Fibroblast of villous mesenchyme (primary cell): ENCODE measurements at places on chromosomes 4 and X. TPM values are rescaled to one million over a fixed set of nuclear protein-coding genes. Genes with fewer than 3 reads are reported as not detected.

Gene SORCS2
- under 0.01 TPM in 2 replicates for total RNA-seq

Gene CFI
- total RNA-seq = 17.3 and 18.4 TPM in 2 replicates

Gene F11
- not detected in 2 replicates for total RNA-seq

Gene ITIH6
- not detected in 2 replicates for total RNA-seq

Gene NWD2
- total RNA-seq = not detected in 2 replicates

Gene CNGA1
- under 0.01 and 0.64 TPM in 2 replicates for total RNA-seq

Gene HMGB3
- 13.9 and 14.7 TPM in 2 replicates for total RNA-seq

Gene SGMS2
- 135 and 186 TPM in 2 replicates for total RNA-seq

Gene NDST3
- under 0.01 and 0.32 TPM in 2 replicates for total RNA-seq

Gene TET2
- 16.8 and 18.1 TPM in 2 replicates for total RNA-seq

Gene OPRPN
- not detected in 2 replicates for total RNA-seq

Gene MUC7
- total RNA-seq = not detected in 2 replicates

Gene SPANXN3
- total RNA-seq = not detected in 2 replicates

Gene CT45A3
- not detected in 2 replicates for total RNA-seq

Gene ITM2A
- total RNA-seq = under 0.01 TPM in 1 of 2 replicates, not detected in the other

Gene NSUN7
- 0.32 and 0.86 TPM in 2 replicates for total RNA-seq

Gene GPR143
- total RNA-seq = 0.32 and 0.43 TPM in 2 replicates

Gene PRKG2
- under 0.01 and 0.64 TPM in 2 replicates for total RNA-seq

Gene RAB41
- total RNA-seq = not detected in 2 replicates

Gene SSX2
- not detected in 2 replicates for total RNA-seq

Gene CENPI
- 11.3 and 20.3 TPM in 2 replicates for total RNA-seq

Gene RHOXF1
- not detected in 2 replicates for total RNA-seq

Gene UGT2B15
- total RNA-seq = not detected in 2 replicates

Gene SLC38A5
- total RNA-seq = 4.2 and 12.5 TPM in 2 replicates

Gene CXCL13
- under 0.01 TPM in 1 of 2 replicates, not detected in the other for total RNA-seq

Gene EFNB1
- total RNA-seq = 10.6 and 24.6 TPM in 2 replicates

Gene ADH7
- not detected in 2 replicates for total RNA-seq

Gene LRAT
- not detected in 2 replicates for total RNA-seq

Gene SPANXA2
- total RNA-seq = not detected in 2 replicates

Gene ABCG2
- total RNA-seq = 2.2 and 3.5 TPM in 2 replicates

Gene MAGEC3
- total RNA-seq = not detected in 2 replicates

Gene HDX
- total RNA-seq = 4.8 and 9.9 TPM in 2 replicates

Gene NAP1L2
- under 0.01 TPM in 2 replicates for total RNA-seq

Gene COX7B
- 195 and 196 TPM in 2 replicates for total RNA-seq

Gene PWWP3B
- total RNA-seq = 4.5 and 5.2 TPM in 2 replicates

Gene EDA
- total RNA-seq = under 0.01 TPM in 1 of 2 replicates, not detected in the other

Gene MAGEA4
- not detected in 2 replicates for total RNA-seq

Gene MFAP3L
- total RNA-seq = 0.86 and 1.3 TPM in 2 replicates

Gene UTP3
- 15.1 and 23.3 TPM in 2 replicates for total RNA-seq

Gene EREG
- total RNA-seq = 1.3 and 5.2 TPM in 2 replicates

Gene UCHL1
- 488 and 579 TPM in 2 replicates for total RNA-seq

Gene RAB33A
- 1.3 and 3.5 TPM in 2 replicates for total RNA-seq

Gene TEX13D
- not detected in 2 replicates for total RNA-seq

Gene PCSK1N
- 0.32 TPM in 1 of 2 replicates, not detected in the other for total RNA-seq

Gene CCDC120
- total RNA-seq = 0.86 and 0.97 TPM in 2 replicates

Gene RBM47
- total RNA-seq = 0.64 and 0.86 TPM in 2 replicates

Gene ZNF185
- total RNA-seq = 2.9 and 3.9 TPM in 2 replicates

Gene INTU
- total RNA-seq = 7.4 and 13.0 TPM in 2 replicates
